ENCODE measurements at places on chromosomes 12 and 14.

- no peak for DNase-seq
Observed at GRCh38 chr12:108638141-108638827, 4.6 kb upstream of the SELPLG start.

DNA sequence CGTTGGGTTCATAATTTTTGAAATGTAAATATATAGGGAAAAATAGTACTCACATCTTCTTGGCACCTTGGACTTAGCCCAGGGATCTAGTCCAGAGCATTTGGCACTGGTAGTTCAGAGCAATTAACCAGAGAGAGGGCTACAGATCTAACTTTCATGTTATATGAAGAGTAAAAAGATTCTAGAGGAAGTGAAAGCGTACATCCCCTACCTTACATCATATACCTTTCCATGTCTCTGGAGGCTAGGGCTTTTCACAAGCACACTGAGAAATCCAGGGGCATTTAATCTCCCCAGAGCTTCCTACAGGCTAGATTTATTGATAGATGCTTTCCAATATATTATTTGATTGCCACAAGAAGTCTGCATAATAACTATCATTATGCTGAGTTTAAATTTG, 687.5 kb upstream of the FBXO33 start:
- DNase-seq = no peak

DNA sequence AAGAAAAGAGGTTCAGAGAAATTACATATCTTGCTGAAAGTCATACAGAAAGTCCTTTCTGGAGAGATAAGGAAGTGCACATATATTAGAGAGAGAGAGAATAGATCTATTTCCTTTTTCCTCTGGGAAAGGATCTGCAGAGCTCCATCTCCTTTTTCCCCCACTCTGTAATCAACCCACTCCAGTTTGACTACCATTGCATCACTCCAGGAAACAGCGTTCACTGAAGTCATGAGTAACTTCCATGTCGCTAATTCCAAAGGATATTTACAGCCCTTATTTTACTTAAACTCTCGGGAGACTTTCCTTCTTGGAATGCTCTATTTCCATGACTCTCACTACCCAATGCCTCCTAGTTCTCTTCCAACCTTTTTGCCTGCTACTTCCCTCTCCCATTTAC, 72.5 kb upstream of the PARP11 start:
- DNase-seq = no peak

GRCh38 chr12:1845427-1845826, 25.1 kb downstream of the LRTM2 start:
- DNase-seq = no peak

GRCh38 chr12:121494093-121494787, 86.6 kb downstream of the KDM2B start:
- no peak for DNase-seq

- DNase-seq = no peak
Observed at GRCh38 chr12:54239620-54240019, 40.3 kb downstream of the CBX5 start.

- no peak for DNase-seq
Observed at GRCh38 chr14:35050652-35051051, 4.6 kb downstream of the FAM177A1 start.

DNA sequence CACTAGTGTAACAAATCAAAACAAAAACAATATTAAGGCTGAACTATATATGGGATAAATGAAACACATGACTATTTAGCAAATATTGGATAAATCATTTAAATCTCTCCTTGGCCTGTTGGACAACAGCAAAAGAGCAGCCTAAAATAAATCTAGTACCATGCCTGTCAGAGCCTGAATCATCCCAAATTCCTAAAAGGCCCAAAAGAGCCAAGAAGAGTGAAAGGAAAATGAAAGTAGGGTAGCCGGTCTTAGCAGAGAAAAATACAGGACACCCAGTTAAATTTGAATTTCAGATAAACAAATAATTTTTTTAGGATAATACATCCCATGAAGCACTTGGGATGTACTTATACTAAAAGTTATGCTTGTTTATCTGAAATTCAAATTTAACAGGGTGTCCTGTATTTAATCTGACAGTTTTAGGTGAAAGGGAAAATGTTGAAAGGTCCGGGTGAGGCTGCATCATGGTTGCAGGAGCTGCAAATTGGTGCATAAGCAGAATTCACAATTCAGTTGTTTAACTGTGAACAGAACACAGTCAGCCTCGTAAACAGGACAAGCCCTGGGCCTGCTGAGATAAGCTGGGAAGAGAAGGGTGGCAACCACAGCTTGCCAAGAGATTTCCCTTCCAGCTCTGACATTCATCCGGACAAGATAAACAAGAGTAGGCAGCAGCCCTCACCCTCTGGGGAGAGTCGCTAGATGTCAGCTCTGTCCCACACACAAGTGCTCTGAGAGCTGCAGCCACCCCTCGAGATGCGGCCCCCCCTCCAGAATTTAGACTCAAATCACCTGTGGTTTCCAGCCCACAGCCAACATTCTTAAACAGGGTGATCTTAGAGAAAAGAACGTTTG, 30.3 kb downstream of the DMAC2L start:
- no peak for DNase-seq

DNA sequence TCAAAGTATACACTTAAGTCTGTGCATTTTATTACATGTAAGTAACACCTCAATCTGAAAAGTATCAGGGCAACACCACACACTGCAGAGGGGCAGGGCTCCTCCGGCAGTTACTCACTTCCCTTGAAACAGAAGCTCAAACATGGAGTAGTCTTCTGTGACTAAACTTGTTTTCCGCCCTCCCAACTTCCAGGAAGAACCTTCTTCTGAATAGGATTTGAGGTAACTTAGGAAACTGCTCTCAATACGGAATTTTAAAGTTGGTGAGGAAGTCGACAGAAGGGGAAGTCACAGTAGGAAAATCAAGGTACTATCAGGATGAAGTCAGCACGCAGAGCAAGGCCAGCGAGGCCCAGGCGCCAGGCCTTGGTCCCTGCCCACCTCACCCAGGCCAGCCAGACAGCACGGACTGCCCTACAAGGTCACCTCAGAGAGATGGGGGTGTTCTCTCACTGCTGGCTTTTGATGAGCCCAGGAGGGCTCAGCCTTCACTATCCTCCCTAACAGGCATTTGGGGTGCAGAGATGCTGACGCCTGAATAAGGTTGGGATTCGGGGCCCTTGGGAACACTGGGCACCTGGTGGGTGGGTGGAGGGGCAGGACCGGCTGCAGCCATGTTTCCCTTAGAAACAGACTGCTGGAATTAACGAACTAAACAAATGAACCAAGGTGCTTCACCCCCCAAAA, 5.8 kb downstream of the ANKRD9 start:
- no peak for DNase-seq

DNA sequence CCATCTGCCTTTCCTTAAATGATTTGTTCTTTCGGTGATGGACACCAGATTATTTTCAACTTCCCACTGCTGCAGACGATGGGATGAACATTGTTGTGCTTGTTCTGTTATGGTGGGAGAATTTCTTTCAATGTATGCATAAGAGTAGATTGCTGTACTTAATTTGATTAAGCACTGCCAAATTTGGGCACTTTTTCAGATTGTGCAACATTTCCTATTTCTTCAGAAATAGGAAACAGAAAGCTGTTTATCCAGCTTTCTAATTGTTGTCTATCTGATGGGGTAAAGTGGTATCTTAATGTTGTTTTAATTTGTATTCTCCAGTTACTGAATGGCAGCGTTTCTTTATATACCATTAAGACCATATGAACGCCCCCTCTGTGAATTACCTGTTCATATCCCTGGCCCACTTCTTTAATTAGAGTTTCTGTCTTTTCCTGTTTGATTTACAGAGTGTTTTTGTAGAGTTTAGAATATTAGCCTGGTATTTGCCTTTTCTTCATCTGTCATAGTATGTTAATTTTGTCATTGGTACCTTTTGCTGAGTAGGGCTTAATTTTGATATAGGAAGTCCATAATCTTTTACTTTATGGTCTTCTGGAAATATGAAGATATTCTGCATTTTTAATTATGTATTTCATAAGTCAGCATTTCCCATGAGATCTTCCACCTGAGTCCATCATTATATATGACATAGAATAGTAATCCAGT, 59.6 kb downstream of the DIP2B start:
- no peak for DNase-seq

- DNase-seq = no peak
Observed at GRCh38 chr12:104204690-104205480, 10.7 kb upstream of the TXNRD1 start.

DNA sequence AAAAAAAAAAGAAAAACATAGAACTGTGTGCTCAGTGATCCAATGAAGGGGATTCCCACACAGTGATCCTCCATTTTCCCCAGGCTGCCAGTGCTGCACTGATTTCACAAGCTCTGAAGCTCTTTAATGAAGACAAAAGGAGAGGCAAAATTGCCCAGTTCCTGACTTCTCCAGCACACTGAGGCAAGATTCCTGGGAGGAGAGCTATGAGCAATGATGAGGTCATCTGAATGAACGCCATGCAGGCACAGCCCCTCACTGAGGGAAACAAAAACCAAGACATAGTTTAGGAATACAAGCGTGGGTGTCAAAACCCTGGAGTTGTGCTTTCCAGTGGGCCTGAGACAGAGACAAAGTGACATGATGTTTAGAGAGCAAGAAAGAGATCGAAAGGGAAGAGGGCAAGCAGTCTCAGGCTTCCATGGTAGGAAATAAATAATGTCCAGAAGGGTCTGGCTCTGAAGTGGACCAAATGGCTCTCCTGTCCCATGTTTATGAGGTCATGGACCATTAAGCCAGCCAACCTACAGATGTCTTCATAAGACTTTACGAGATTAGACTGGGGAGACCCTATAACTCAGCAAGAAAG, 40.9 kb upstream of the SMUG1 start:
- DNase-seq = no peak

DNA sequence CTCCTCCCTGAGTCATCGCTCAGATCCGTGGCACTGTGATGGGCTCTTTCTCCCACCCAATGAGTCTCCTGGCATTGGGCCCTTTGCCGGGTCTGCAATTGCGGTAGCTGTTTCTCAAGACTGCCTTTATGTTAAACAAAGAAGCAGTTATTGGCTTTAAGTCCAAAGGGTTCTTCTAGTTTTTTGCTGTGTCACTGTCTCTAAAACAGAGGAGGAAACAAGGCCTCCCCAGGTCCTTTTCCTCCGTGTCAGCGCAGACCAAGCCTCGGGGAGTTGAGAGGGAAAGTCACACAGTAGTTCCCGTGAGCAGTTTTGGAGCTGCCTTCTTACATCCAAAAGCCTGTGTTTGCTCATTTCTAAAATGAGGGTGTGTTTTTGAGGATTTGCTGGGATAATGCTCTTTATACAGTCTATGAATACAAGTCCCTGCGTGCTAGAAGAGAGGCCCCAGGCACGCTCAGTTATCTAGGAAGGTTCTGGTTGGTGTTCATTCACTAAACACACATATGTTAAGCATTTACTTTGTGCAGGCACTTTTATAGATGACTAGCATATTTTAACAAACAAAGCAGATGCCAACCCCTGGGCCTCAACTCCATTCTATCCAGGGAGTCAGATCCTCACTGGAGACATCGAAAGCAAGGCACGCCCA, 126.0 kb upstream of the PZP start:
- no peak for DNase-seq

GRCh38 chr12:41576925-41577324, 388.8 kb downstream of the PDZRN4 start:
- no peak for DNase-seq

- no peak for DNase-seq
Observed at GRCh38 chr12:97260786-97261185, 201.8 kb upstream of the RMST start.

- no peak for DNase-seq
Observed at GRCh38 chr12:59874781-59875180, 279.0 kb downstream of the SLC16A7 start.

GRCh38 chr14:94945615-94946014, 175.7 kb upstream of the GSC start:
- DNase-seq = no peak

DNA sequence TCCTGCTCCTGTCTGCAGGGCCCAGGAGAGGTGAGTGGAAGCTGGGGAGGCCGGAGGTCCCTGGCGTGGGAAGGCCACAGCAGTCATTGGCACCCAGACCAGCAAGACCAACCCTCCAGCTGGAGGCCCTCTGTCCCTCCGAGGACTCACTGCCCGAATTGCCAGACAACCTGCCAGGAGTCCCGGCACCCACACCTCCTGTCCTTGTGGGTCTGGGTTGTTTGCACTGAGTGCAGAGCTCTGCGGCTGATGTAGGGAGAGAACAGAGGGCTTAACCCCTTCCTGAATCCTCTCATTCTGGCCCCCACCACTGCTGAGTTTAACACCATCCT, 204.9 kb downstream of the KIF26A start:
- DNase-seq = no peak

- DNase-seq = no peak
Observed at GRCh38 chr12:104929977-104930376, 28.1 kb downstream of the SLC41A2 start.

- DNase-seq = no peak
Observed at GRCh38 chr12:53735556-53735955, 8.3 kb upstream of the CALCOCO1 start.

GRCh38 chr14:85423889-85424288, 106.1 kb upstream of the FLRT2 start:
- DNase-seq = no peak

DNA sequence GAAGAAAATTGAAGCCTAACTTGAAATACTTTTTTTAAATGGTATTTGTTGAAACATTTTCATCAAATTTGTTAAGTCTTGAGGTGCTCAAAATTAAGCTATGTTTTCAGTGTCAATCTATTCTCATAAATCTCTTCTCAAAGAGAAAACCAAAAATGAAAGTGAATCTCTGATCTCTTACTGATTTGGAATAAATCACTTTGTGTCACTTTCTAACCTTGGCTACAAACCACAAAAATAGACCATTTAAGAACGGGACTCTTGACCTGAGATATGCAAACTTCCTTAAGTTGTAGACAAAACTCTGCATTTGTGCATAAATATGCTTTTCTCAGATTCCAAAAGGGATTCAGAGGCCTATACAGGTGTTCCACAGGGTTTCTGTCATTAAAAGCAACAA, 192.9 kb downstream of the SEC23A start:
- no peak for DNase-seq

GRCh38 chr14:49940808-49941421, 48.0 kb downstream of the ARF6 start:
- no peak for DNase-seq

- no peak for DNase-seq
Observed at GRCh38 chr14:74265301-74265965, 26.2 kb downstream of the VSX2 start.

DNA sequence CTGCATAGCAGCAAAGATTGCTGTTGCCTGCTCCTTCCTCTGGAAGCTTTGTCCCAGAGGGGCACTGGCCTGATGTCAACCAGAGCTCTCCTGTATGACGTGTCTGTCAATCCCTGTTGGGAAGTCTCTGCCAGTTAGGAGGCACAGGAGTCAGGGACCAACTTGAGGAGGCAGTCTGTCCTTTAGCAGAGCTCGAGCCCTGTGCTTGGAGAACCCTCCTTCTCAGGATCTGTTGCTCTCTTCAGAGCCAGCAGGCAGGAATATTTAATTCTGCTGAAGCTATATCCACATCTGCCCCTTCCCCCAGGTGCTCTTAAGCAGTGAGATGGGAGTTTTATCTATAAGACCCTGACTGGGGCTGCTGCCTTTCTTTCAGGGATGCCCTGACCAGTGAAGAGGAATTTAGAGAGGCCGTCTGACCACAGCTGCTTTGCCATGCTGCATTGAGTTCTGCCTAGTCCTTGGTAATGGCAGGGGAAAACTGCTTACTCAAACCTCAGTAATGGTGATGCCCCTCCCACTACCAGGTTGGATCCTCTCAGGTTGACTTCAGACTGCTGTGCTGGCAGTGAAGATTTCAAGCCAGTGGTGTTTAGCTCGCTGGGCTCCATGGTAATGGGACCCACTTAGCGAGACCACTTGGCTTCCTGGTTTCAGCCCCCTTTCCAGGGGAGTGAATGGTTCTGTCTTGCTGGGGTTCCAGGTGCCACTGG, 218.6 kb upstream of the SLC38A2 start:
- no peak for DNase-seq

Measured in HS-27A (cell line).